Activated effector memory CD4-positive, alpha-beta T cell treated with anti-CD3 and anti-CD28 coated beads, Interleukin-2, amount 50 U/mL, for 16 hours (primary cell): ENCODE measurements at places on chromosomes 6 and 20.

DNA sequence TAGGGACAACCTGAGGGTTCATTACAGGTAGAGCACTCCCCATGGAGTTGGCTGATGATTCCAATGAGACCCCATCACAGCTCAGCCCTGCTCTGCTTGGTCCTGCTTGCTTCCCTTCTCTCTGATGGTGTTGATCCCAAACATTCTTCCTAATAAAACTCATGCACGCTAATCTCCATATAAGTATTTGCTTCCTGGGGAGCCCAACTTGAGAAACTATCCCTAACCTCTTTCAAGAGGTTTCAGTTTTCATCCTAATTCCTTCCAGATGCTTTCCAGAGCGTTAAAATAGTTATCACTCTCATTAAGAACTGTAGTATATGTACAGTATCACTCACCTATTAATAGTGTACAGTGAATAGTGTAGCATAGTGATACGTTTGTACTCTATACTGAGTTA, 68.1 kb downstream of the EPHA7 start:
- DNase-seq: no peak

GRCh38 chr6:36109092-36109491, 21.2 kb upstream of the MAPK13 start:
- DNase-seq: no peak

DNA sequence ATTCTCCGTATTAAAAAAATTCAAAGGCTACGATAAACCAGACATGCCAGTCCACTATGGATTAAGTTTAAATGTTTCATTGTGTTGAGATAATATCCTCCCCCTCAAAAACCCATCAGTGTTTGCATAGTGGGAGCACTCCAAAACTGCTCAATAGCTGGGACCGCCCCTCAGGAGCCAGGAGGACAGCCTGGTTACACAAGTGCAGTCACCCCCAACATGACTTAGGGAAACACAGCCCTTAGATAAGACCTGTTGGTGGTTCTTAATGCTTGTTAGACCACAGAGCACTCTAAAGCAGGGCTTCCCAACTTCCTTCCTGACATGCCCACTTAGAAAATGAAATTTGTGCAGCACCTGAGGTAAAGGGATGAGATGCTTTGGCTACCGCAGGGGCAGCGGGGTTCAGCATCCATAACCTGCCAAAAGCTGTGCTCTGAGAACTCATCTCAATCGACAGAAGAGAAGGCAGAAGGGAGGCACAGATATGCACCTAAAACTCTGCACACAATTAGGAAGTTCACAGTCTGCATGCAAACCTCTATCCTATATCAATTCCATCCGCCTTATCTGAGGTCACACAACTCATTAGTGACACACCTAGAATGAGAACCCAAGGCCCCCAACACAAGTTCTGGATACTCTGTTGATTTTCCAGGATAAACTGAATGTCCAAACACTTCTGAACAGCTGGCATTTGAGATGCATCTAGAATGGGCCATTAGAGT, 74.3 kb downstream of the RALGAPA2 start:
- no peak for DNase-seq

DNA sequence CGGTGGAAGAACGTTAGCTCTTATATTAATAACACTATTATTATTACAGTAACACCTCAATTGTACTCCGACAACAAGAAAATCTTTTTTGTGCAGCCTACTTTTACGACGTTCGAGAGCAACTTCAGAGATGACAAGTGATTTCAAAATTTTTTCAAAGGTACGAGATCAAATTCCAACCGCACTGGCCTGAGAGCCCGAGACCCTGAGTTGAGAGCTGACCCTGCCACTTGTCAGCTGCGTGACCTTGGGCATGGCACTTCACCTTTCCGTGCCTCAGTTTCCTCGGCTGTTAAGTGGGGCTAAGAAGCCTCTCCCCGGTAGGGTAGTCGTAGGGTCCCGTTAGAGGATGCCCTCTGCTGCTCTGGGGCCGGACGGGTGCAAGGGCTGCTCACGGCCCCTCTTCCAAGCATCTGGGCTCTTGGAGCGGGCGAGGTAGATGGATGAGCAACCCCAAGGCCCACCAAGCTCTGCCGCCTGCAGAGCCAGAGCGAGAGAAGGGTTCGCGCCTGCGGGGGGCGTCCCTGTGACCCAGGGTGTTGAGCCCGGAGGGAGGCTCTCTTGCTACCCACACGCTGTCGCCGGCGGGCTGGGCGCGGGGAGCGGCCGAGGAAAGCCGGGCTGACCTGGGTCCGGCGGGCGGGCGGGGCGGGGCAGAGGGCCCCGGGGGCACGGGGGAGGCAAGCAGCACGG, 510 bp downstream of the NDRG3 start:
- no peak for DNase-seq

GRCh38 chr20:9919271-9920014, 80.6 kb upstream of the PAK5 start:
- no peak for DNase-seq

DNA sequence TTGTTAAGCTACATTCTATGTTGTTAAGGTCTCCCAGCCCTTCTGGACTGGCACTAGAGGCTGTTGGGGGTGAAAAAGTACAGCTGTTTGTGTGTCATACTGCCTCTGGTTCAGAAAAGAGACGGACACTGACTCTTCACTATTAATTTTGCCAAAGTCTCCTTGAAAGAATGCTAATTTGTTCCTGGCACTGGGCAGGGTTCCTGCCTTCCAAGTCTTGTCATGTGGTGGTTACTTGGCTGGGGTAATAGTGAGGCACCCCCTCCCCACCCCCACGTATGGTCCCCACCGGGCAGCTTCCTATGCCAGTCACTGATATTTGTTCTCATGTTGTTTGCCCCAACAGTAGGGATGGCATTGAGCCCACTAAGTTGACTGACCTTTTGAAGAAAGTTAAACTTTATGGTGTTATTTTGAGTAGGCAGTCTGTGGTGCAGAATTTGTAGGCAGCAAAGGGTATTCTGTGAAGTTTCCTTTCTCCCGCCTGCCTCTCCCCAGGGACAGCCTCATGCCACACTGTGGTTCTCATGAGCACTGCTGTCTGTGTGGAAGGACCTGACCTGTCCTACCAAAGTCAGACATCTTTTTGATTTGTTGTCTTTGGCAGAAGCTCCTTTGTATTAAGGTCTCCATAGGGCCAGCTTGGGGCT, 8.7 kb downstream of the CDS2 start:
- no peak for DNase-seq

- DNase-seq: no peak
Measured at GRCh38 chr6:144216668-144217218, 66.4 kb downstream of the STX11 start.

GRCh38 chr6:18154507-18155149, at the start of gene TPMT:
Gene TPMT (minus strand): TSS chr6:18155077. CDS start chr6:18149127, 5,950 bp downstream.
- DNase-seq: peak; percentile 64

GRCh38 chr6:33846226-33846625, 42.4 kb upstream of the MLN start:
- DNase-seq: no peak

DNA sequence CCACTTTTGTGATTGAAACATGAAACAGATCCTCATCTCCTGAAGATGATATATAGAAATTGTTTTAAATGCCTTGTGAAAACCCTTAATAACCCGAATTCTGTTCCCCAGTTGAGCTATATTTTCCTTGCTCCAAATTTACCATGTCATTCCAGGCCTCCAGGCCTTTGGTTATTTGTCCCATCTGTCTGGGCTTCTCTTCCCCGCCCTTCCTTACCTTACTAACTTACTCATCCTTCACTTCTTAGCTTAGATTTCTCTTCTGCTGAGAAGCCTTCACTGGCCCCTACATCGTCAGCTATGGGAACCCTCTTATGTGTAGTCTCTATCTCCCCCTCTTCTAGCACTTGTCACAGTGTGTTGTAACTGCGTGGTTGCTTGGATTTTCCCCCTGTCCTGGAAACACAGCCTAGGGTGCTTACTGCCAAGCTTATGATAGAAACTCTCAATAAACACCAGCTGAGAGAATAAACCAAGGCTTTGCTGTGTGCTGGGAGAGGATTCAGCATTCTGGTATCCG, 68.6 kb downstream of the SGK1 start:
- DNase-seq: no peak

- no peak for DNase-seq
Measured at GRCh38 chr6:7106215-7106751, 1.5 kb upstream of the RREB1 start.

- DNase-seq: no peak
Measured at GRCh38 chr6:49790341-49790740, 3.3 kb upstream of the PGK2 start.

DNA sequence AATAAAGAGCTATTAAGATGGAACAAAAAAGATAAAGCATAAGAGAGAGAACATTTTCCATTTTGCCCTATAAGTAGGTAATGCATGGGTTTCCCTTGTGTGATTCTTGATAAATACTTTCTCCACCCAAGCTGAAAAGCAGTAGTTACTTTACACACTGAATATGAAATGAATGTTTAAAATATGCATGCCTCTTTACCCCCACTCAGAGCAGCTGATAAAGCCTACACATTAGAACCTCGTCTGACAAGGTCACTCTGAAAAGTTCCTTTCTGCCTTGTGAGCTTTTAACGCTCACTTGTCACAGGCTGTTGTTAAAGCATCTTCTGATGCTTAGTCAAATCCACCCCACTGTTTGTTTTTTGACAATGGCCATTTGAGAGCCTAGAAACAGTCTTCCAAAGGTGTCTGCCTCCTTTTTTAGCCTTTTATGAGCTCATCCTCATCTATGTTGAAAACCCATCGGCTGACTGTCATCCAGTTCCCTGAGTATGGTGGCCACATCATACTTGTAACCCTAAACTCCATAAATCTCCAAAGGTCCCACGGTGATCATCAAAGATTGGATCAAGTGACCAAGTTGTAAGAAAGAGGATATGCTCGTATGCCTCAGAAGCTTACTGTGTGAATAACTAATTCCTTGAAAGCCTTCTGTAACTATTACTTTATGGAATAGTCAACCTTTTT, 102.8 kb downstream of the ATXN1 start:
- DNase-seq: no peak

- peak; percentile 82 for DNase-seq
Measured at GRCh38 chr6:136753624-136754023, 38.7 kb downstream of the MAP3K5 start.

- no peak for DNase-seq
Measured at GRCh38 chr6:36121787-36122494, 8.4 kb upstream of the MAPK13 start.

DNA sequence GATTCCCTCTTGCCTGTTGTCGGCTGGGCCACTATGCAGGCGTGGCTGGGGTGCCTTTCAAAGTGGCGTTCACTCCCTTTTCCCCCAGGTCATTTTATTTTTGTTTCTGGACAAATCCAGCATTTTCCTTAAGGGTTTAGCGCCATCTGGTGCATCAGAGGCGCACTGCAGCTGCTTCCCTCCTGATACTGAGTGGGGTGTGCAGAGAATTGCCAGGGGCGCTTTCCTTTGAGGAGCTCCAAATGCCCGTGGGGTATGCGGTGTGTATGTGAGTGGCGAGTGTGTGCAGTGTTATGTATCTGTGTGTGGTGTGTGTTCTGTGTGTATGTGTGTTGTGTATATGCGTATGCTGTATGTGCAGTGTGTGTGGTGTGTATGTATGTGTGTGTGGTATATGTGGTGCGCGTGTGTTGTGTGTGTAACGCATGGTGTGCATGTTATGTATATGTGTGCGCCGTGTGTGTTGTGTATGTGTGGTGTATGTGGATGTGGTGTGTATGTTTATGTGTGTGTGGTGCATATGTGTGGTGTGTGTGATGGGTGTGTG, 100.1 kb upstream of the AGPAT4 start:
- peak; percentile 85 for DNase-seq

DNA sequence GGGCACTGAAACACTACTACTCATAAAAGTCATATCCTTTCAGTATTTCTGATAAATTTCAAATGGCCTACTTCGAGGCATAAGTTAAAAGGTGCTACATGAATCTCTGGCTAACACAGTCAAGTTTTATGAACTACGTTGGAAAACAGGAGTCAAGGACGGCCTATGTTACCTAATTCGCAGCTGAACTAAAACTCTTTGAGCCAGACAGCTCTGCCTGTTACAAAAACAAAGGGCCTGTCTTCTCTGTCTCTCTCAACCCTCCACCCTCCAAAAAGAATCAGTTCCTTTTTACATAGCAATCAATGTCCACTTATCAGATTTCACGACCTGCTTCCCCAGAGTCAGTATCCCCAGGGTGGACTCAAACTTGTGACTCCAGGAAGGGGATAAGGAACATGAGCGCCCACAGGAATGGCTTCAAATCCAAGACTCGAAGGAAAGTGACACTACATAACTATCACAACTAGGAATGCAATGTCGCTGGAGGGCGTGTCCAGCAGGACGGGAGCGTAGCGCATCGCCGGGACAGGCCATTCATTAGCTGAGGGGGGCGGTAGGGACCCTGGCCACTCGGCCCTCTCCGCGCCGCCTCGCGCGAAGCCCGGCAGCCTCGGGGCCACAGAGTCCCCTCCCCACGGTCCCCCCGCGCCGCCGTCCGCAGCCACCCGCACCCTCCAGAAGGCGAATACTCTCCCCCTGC, 591 bp downstream of the IBTK start:
- no peak for DNase-seq

GRCh38 chr20:18321316-18321715, 33.0 kb downstream of the ZNF133 start:
- no peak for DNase-seq

GRCh38 chr6:90494067-90494780, 92.6 kb downstream of the MAP3K7 start:
- DNase-seq: no peak

GRCh38 chr6:147226163-147226724, 22.0 kb downstream of the STXBP5 start:
- no peak for DNase-seq

DNA sequence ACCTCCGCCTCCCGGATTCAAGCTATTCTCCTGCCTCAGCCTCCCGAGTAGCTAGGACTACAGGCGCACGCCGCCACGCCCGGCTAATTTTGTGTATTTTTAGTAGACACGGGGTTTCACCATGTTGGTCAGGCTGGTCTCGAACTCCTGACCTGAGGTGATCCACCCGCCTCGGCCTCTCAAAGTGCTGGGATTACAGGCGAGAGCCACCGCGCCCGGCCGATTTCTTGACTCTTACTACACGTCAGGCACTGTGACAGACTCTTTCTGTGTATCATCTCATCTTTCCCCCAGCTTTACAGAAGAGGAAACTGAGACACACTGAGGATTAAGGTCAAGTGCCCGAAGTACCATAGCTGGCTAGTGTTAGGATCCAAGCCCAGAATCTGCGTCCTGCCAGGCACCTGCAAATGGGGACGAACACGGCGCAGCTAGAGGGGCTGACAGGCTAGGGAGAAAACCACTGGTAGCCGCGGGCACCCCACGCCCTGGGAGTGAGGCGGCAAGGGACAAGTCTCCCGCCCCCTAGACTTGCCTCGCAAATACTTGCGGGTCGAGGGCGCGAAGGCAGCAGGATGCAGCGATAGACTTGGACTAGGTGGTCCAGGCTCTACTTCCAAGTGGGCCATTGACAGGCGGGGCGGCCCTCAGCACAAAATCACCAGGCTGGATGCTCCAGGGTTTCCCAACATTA, 1.1 kb upstream of the TAF8 start:
- DNase-seq: peak; percentile 73
